CD4-positive, alpha-beta T cell (primary cell): ENCODE measurements at places on chromosomes 6 and 20.
A peak's percentile ranks its signal among the peaks of the same experiment; 100 is the strongest.

GRCh38 chr20:36836591-36837269, 39.2 kb upstream of the TLDC2 start:
- no peak overlapping the region for H3K27ac ChIP-seq
- H3K4me3 ChIP-seq = no peak overlapping the region
- H3K4me1 ChIP-seq = peaks cover 15% of the 10 kb centered on the region
- peak; percentile 52 for DNase-seq
- H3K27me3 ChIP-seq = no peaks in the 10 kb centered on the region

DNA sequence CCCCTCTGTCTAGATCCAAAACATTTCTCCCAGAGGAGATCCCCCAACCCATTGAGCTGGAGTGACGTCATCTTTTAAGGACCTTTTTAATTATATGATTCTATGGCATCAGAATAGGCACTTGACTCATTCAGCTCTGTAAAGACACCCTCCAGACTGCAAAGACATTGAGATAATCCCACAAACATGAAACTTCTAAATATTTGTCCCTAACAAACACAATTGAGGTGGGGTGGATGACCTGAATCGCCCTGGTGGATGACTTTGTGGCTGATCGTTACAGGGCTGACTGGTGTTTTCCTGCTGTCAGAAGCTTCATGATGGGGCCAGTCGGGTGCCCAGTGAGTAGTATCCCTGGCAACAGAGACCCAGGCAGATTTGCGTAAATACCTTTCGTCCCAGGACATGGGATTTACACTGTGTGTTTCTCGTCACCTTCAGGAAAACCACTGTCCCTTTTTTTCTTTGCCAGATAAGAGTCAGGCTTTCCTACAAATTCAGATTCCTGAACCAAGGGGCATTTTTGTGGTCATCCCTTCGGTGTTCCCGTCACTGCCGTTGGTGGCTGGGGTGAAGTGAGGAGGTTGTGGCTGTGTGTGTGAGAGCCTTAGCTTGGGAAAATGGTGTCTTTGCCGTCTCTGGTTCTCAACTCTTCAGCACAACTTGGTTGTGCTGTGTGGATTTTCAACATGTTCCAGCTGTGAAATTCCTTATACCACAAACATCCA, 5.3 kb upstream of the PCK1 start:
- no peaks in the 10 kb centered on the region for H3K4me1 ChIP-seq
- H3K27me3 ChIP-seq = no peaks in the 10 kb centered on the region
- H3K36me3 ChIP-seq = no peaks in the 10 kb centered on the region
- no peak overlapping the region for H3K27ac ChIP-seq

- no peak overlapping the region for H3K4me3 ChIP-seq
- no peak overlapping the region for H3K27ac ChIP-seq
- no peaks in the 10 kb centered on the region for H3K36me3 ChIP-seq
- peaks cover 34% of the 10 kb centered on the region for H3K27me3 ChIP-seq
- no peak for DNase-seq
- peaks cover 21% of the 10 kb centered on the region for H3K4me1 ChIP-seq
These were observed 73.5 kb downstream of the SOX4 start for GRCh38 chr6:21666853-21667681.

GRCh38 chr6:84779380-84779779, 15.0 kb upstream of the TBX18 start:
- H3K36me3 ChIP-seq = no peaks in the 10 kb centered on the region
- DNase-seq = no peak
- no peak overlapping the region for H3K4me3 ChIP-seq
- H3K27ac ChIP-seq = no peak overlapping the region

- no peak overlapping the region for H3K27ac ChIP-seq
- H3K27me3 ChIP-seq = no peaks in the 10 kb centered on the region
- H3K36me3 ChIP-seq = no peaks in the 10 kb centered on the region
These were observed 184.1 kb downstream of the MTFR2 start for GRCh38 chr6:136066005-136066404.

DNA sequence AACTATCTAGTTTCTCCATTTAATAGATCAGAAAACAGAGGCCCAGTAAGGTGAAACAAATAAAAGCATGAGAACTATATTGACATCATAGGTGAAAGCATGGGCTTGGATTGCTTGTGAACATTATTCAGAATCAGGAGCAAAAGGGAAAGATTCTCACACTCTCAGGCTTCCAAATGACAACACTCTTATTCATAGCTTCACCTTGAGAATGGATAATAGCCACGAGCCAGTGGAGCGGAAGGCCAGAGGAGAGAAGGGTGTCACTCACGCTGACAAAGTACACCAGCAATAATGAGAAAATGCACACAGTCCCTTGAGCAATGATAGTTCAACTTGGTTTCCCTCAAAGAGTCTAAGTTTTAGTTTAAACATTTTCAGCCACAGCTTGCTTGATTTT, 339.0 kb downstream of the TPBG start:
- H3K27me3 ChIP-seq = no peaks in the 10 kb centered on the region
- H3K36me3 ChIP-seq = no peaks in the 10 kb centered on the region
- H3K4me1 ChIP-seq = no peaks in the 10 kb centered on the region
- no peak overlapping the region for H3K27ac ChIP-seq
- no peak for DNase-seq

- H3K27me3 ChIP-seq = peaks cover 23% of the 10 kb centered on the region
- no peaks in the 10 kb centered on the region for H3K4me1 ChIP-seq
- H3K27ac ChIP-seq = no peak overlapping the region
- H3K36me3 ChIP-seq = no peaks in the 10 kb centered on the region
- no peak for DNase-seq
These were observed 49.1 kb downstream of the FOXF2 start for GRCh38 chr6:1438471-1438881.

GRCh38 chr6:113526553-113526952, 330.6 kb upstream of the MARCKS start:
- no peak overlapping the region for H3K4me3 ChIP-seq
- no peak for DNase-seq
- no peaks in the 10 kb centered on the region for H3K4me1 ChIP-seq
- H3K36me3 ChIP-seq = no peaks in the 10 kb centered on the region
- H3K27ac ChIP-seq = no peak overlapping the region

- peaks cover 61% of the 10 kb centered on the region for H3K4me1 ChIP-seq
- no peak overlapping the region for H3K27ac ChIP-seq
- no peaks in the 10 kb centered on the region for H3K36me3 ChIP-seq
- peak overlapping the region; percentile 27 for H3K4me3 ChIP-seq
These were observed 3.0 kb downstream of the NR2E1 start for GRCh38 chr6:108168501-108169463.

DNA sequence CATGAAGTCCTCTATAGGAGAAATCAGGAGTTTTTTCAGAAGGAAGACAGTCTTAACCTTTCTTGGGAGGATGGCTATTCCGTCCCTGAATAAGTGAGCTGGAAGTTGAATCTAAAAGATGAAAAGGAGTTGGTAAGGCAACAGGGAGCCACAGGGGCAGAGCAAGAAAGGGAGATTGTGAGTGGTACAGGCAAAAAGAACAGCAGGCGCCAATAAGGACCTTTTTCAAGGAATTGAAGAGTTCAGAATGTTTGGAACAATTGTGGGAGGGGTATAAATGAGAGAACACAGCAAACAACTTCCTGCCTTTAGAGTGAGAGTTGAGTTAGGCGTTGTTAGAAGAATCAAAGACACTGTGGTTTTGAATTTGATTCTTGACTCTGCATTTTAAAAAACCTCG, 1003.7 kb downstream of the EPHA7 start:
- no peak overlapping the region for H3K4me3 ChIP-seq
- H3K36me3 ChIP-seq = no peaks in the 10 kb centered on the region
- H3K27ac ChIP-seq = no peak overlapping the region
- H3K4me1 ChIP-seq = no peaks in the 10 kb centered on the region
- no peaks in the 10 kb centered on the region for H3K27me3 ChIP-seq
- no peak for DNase-seq

DNA sequence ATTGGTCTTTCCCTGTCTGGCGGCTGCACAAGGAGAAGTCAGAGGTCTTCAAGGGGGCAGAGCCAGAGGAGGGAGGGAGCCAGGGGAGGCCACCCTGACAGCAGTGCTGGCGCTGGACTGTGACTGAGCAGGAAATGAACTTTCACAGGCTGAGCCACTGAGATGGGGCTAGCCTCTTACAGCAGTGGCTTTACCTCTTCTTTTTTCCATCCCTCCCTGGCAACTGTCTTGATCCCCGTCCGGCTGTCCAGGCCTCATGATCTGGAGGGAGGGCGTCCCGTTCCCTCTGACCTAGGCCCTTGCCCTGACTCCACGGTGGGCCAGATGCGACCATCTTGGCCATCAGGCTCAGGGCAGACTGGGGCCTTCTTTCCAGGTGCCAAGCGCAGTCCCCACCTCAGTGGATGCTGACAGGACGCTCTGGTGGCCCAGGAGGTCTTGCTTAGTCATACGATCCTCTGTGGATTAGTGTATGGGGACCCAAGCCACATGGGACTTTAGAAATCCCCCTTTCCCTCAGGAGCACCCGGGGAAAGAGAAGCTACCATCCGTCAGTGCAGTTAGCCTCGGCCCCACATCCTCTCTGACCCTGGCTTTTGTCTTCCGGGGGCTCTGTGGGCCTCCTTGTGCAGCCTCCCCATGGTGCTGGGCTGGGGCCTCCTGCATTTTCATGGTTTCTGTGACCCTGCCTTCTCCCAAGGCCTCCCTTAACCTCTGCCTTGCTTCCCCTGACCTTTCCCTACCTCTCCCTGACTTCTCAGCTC, 57.4 kb upstream of the CCDC167 start:
- H3K4me3 ChIP-seq = no peak overlapping the region
- peaks cover 32% of the 10 kb centered on the region for H3K4me1 ChIP-seq
- H3K27ac ChIP-seq = no peak overlapping the region
- no peaks in the 10 kb centered on the region for H3K36me3 ChIP-seq
- no peak for DNase-seq
